ENCODE measurements at places on chromosomes 13 and 19.

GRCh38 chr13:110551284-110551683, 10.2 kb downstream of the RAB20 start:
- no peak for DNase-seq

- peak; percentile 95 for DNase-seq
These were observed 8.6 kb downstream of the ZFP82 start for GRCh38 chr19:36409841-36410240.

GRCh38 chr13:90197722-90198121, 1149.8 kb upstream of the MIR17HG start:
- DNase-seq = no peak

DNA sequence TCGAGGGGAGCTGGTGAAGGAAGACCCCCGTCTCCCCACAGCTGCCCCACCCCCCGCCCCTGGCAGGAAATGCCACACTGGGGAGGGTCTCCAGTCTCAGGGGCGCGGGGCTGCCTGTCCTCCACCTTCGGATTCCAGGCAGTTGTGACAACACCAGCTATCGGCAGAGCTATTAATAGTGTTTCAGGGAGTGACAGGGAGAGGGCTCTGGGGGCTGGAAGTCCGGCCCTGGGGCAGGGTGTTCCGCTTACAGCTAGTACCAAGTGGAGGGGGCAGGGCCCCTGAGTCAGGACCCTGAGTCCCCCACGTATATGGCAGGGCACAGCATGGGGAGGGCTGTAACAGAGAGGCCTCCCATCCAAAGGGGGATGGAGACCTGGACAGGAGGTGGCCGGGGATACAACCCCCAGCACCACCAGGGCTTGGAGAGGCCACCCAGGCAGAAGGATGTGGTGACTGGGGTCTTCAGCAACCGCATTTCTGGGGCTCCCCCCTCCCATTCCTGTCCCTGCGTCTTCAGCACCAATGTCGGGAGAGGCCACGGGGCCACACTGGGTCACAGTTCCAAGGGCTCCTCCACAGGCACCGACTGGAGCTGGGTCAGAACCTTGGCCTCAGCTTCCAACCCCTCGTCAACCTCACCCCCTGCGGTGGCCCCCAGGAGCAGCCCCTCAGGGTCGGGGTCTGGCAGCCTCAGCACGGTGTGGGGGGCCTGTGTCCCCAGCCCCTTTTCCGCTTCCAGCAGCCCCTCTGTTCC, 3.9 kb downstream of the SIX5 start:
- DNase-seq = no peak

DNA sequence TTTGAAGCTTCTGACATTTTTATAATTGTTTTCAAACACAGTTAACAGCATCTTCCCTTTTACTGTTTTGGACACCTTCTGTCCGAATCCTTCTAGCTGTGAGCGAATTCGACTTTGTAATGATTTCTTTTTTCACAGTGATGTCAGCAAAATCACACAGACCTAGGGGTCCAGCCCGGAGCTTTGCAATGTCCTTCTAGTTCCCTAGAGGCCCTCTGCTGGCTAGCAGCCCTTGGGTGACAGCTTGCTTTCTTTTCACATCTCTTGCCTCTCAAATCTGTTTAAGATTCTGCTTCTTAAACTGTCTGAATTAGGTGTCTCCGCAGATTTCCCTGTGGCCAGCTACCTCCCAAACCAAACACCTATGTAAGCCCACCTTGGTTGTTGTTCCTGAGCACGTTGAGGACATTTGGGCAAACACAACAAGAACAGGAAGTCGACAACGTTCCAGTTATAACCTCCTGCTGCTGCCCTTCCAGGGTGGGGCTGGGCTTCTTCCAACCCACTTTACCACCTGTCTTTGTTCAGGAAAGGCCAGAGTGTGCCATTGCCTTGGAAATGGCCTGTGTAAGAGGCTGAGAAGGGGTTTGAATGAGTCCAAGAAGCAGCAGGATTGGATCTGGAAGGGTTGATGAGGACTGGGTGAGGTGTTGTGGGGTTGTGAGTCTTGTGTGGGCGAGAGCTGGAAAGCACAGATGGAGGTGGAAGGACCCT, 123.1 kb downstream of the ATP8A2 start:
- DNase-seq = no peak

DNA sequence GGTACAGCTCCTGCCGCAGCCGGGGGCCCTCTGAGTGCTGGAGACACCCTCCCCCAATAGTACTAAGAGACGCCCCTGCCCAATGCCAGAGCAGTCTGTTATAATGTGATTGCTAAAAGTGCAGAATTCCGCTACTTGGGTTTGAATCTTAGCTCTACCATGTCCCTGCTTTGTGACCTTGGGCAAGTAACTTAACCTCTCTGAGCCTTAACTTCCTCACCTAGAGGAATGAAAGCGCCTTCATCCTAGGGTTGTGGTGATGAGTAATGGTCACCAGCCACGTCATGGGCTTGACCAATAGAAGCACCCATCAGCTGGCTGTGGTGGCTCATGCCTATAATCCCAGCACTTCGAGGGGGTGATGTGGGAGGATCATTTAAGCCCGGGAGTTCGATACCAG, 6.5 kb downstream of the PLEKHG2 start:
- no peak for DNase-seq

DNA sequence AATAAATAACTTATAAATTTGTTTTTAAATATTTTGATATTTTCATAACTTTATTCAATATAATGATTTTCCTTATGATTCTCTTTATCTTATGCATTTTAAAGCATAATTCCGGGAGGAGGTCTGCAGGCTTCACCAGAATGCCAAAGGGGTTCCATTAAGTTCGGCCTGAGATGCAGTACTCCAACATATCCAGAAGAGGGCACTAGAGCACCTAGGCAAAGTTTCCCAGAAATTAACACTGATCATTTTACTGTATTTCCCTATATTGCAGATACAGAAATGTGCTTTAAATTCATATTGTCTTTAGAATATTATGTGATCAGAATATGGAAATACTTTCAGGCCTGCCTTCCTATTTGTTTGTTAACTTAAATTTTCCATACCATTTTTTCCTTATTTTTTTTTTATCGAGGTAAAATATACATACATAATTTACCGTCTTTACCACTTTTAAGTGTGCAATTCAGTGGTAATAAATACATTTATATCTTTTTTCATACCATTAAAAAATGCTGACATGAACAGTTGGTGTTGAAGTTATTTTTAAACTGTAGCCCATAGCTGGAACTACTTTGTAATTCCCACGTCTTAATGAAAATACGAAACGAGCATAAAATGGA, 58.9 kb upstream of the TM9SF2 start:
- peak; percentile 62 for DNase-seq

DNA sequence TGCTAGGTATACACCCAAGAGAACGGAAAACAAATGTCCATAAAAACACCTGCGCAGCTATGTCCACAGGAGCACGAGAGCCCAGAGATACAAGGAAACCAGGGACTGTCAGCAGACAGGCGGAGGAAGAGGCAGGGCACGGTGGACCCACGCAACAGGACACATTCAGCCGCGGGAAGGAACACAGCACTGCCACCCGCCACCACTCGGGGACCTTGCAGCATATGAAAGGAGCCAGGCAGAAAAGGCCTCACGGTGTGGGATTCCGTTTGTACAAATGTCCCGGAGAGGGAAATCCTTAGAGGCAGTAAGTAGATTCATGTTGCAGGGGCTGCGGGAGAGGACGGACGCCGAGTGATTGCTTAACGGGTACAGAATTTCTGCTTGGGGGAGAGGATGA, 7.8 kb downstream of the HSPBP1 start:
- DNase-seq = no peak

DNA sequence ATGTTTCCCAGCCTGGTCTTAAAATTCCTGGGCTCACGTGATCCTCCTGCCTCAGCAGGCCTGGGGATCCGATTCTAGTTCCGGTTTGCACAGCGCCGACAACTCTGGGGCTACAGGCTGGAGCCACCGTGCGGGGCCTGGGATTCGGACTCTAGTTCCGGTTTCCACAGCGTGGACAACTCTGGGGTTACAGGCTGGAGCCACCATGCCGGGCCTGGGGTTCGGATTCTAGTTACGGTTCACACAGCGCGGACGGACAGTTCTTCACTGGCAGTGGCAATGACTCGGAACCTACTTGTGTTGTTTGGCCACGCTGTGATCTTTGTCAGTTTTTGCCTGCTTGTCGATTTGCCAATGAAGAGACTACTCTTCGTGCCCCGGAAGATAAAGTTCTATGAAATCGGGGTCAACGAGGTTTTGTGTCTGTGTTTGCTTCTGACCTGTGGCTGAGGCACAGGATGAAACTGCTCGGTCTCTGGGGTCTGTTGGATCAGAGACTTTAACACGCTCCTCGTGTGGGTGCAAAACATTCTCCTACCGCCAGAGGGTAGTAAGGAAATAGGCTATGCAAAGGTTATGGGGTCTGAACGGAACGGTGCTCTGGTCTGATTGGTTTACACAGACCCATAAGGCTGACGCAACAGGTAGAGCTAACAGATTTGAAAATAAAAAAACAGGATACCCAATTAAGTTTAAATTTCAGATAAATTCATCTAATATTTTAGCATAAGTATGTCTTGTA, 12.1 kb upstream of the ZSCAN1 start:
- peak; percentile 50 for DNase-seq

DNA sequence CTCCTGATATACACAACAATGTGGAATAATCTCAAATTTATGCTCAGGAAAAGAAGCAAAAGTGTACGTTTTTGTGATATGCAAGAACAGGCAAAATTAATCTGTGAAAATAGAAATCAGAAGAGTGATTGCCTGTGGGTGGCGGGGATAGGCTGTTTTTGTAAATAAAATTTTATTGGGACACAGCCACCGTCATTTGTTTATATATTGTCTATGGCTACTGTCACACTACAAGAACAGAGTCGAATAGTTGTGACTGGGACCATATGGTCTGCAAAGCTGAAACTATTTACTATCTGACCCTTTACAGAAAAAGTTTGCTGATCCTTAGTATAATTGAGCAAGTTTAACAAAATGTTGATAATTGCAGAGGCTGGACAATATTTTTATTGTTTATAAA, 269.5 kb upstream of the HTR2A start:
- DNase-seq = peak; percentile 21

DNA sequence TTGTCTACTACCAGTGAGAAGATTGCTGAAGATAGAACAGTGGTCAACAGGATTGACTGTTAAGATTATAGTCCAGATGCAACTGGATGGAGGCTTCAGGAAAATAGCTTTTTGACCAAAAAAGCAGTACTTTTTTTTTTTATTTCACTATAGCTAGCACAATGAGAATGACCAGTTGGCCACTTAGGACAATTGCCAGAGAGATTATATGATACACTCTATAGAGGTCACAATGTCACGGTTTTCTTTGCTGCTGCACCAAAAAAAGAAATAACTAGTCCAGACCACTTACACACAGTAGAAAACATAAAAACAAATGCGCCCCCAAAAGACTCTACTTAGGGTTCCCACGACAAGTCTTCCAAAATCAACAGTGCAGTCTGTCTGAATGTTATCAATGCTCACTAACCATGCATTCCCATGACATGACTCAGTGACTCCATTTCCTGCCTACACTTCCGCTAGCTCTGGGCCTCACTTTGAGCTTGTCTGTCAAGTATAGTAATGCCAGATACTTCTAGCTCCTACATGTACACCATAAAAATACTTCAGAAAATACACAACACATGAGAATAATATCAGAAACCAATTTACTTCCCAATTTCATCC, 209.1 kb upstream of the STARD13 start:
- DNase-seq = peak; percentile 83

DNA sequence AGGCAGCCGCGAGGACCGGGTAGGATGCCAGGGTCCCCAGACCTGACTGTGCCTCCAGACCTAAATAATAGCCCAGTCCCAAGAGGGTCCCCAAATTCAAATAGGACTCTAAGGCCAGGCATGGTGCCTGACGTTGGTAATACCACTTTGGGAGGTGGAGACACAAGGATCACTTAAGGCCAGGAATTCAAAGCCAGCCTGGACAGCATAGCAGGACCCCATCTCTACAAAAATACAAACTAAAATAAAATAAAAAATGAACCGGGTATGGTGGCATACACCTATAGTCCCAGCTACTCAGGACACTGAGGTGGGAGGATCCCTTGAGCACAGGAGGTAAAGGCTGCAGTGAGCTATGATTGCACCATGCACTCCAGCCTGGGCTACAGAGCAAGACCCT, 5.4 kb upstream of the APLP1 start:
- DNase-seq = no peak

- DNase-seq = no peak
These were observed 1391.4 kb downstream of the EFNB2 start for GRCh38 chr13:105144020-105144419.

DNA sequence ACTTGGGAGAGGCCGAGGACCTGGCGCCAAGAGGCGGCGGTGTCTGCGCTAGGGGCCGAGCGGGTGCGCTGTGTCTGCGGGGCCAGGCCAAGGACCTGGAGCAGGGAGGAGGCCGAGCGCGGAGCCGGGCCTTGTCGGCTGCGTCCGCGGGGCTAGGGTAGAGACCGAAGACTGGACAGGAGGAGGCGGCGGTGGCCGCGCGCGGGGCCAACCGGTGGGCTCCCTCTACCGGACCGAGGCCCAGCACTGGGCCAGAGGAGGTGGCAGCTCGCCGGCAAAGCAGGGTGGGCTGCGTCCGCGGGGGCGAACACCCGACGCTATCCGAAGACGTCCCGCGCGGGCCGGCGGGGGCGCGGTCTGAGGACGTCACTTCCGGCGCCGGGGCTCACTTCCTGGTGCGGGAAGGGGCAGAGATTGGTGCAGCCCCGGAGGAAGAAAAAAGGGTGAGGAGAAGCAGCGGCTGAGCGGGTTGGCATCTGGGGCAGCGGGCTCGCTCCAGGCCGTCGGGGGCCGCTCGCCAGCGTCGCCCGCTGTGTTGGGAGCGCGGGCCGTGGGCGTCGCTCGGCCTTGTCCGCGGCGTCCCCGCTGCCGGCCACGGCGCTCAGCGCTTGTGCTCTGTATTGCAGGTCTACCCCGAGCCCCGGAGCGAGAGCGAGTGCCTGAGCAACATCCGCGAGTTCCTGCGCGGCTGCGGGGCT, 38.3 kb downstream of the ARHGEF7 start:
- DNase-seq = peak; percentile 94

- DNase-seq = no peak
These were observed 194.7 kb downstream of the URI1 start for GRCh38 chr19:30136611-30137195.

DNA sequence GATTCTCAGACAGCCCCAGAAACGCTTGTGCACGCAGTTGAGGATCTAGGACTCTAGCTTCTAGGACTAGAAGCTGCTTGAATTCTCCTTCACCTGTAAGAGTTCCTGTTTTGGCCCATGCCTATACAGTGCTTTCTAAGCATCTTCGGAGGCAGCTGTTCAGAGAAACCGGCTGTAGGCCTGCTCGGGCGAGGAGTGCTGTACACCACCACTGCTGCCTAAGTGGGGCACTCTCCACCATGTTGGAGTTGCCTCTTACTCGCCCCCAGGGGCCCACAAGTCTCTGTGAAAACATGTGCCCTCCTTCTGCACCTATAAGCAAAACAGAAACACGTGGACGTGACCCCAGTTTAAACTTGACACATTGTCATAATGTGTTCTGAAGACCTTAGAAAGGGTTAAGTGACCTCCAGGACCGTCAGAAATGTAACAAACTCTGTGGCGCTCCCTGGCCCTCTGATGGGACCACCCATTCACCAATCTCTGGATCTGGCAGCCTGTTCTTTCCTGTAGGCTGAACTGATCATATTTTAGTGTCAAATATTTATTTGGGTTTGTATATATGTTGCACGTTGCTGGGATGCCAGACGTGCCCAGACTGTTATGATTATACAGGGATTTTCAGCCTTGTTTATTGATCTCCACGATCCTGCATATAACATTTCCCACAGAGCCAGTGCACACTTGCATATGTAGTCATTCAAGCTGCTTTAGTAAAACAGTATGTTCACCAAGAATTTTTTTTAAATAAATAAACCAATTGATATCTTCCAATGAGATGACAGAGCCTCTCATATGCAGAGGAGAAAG, 60.8 kb downstream of the C13orf42 start:
- peak; percentile 10 for DNase-seq

- no peak for DNase-seq
These were observed 114.8 kb upstream of the MIR17HG start for GRCh38 chr13:91232716-91233115.

GRCh38 chr19:38139122-38139521, 84.9 kb downstream of the DPF1 start:
- no peak for DNase-seq

Measured in fibroblast of villous mesenchyme (primary cell).